ENCODE measurements at places on chromosomes 7 and 10.

DNA sequence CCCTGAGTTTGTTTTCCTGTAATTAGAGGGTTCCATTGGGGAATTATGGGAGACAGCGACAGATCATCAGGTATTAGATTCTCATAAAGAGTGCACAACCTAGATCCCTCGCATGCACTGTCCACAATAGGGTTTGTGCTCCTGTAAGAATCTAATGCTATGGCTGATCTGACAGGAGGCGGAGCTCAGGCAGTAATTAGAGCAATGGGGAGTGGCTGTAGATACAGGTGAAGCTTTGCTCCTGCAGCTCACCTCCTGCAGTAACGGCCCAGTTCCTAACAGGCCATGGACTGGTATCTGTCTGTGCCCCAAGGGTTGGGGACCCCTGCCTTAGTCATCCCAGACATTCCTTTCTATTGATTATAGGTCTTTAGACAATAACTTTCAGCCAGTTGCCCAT, 894 bp upstream of the ZSCAN21 start:
- DNase-seq, result no peak

DNA sequence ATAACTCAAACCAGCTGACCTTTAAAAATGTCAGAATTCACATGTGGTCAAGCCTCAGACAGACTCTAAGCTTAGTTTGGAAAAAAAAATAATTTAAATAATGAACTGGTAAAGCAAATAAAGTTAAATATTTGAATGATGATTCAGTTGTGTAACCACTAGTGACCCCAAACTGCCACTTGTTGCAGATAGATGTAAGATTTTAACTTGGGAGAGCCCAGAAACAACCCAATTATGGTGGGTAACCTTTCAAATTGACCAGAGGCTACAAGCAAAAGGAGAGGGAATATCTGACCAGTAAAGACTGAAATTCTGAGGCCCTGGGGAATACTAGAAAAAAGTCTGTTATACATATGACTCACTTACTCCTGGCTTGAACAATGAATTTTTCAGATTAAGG, 268.1 kb downstream of the HPSE2 start:
- DNase-seq, result no peak

DNA sequence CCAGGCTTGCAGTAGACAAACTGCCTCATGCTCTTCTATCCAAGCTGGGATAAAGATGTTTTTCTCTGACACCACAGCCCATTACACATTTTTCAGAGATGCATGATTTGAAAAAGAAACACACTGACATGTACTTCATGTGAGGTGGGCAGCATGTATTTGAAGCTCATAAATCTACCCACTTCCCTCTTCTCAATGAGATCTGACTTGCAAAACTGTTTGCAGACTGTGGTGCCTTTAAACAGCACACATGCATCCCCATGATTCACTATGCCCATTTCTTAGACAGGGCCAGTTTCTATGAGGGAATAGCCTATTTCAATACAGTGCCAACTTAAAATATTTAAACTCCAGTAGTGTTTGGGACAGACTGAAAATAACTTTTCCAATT, 109.8 kb downstream of the GLI3 start:
- no peak for DNase-seq

GRCh38 chr7:138245682-138246081, 169.4 kb downstream of the AKR1D1 start:
- peak; percentile 45 for DNase-seq

DNA sequence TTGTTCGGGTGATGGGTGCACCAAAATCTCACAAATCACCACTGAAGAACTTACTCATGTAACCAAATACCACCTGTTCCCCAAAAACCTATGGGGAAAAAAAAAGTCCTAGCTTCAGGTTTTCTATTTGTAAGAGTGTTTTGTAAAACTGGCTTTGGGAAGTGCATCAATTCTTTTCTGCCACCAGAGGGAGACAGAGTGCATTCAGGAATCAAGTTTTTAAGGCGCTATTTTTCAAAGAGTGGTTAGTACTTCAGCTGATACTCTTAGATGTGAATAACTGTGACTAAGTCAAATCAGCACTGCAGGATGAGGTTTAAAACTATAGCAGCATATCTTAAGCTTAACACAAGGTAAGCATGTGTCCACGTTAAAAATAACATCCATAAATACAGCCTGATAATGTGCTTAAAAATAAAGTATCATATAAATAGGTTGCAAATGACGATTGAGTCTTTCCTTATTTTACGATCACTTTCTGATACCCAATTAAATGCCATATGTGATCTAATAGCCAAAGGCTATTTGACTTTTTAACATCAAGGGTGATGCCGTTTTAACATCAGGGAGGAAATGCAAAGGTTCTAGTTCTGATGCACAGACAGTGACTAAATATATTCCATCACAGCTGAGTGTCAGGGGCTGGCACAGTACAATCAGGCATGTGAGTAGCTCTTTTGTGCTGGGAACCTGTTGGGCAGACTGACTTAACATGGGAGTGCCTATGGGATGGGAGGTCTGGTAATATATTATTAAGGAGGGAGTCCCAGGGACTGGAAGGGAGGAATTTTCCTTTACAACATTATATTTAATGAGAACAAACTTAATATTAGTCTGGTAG, 10.6 kb upstream of the LYZL2 start:
- peak; percentile 75 for DNase-seq

DNA sequence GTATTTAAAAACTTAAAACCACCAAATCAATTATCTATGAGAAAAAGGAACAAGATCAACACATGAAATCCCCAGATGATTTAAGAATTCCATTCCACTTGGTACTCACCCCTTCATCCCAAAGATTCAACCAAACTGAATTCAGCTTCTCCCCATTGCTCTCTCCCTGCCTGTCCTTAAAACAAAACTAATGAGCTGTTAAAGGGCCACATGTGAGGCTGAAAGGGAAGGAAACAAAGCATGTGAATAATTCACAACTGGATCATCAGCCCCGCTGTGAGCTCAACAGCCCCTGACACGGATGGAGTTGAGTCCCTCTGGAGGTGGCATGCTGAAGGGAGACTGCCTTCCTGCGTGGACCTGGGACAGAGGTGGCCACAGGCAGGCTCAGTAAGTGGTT, 32.9 kb downstream of the VOPP1 start:
- no peak for DNase-seq

DNA sequence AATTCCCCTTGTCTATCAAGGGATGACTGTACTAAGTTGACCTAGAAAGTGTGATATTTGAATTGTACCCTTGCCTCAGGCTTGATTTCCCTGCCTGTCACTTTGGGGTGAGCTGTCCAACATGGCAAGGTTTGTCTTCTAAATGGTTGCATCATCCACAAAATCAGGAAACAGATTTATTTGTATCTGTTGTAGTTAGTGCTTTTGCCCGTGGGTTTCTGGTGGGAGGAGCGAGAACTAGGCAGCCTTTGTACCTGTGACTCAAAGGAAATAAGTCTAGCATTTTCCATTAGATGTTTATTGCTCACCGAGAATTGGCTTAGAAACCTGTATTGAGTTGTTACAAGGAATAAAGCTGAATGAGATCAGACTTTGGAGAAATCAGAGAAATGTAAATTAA, 650.8 kb downstream of the LRMDA start:
- no peak for DNase-seq

DNA sequence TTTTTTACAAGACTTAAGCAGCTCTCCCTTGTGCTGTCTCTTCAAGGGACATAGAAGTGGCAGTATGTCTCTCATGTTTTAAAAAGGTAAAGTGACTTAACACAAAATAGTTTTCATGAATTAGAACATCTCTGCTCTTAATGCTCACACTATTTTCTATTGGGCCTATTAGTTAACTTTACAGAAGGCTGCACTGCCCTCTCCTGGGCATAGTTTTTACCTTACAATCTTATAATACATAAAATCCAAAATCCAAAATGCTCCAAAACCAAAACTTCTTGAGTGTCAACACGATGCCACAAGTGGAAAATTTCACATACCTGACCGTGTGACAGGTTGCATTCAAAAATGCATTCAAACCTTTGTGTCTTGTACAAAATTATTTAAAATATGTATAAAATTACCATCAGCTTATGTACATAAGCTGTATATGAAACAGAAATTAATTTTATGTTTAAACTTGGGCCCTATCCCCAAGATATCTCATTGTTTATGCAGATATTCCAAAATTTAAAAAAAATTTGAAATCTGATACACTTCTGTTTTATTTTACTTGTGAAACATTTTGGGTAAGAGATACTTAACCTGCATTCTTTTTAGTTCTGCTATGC, 25.8 kb downstream of the TES start:
- peak; percentile 87 for DNase-seq

GRCh38 chr7:134920026-134920753, 66.1 kb upstream of the AGBL3 start:
- no peak for DNase-seq

GRCh38 chr10:12561720-12562119, 212.4 kb downstream of the CAMK1D start:
- no peak for DNase-seq

DNA sequence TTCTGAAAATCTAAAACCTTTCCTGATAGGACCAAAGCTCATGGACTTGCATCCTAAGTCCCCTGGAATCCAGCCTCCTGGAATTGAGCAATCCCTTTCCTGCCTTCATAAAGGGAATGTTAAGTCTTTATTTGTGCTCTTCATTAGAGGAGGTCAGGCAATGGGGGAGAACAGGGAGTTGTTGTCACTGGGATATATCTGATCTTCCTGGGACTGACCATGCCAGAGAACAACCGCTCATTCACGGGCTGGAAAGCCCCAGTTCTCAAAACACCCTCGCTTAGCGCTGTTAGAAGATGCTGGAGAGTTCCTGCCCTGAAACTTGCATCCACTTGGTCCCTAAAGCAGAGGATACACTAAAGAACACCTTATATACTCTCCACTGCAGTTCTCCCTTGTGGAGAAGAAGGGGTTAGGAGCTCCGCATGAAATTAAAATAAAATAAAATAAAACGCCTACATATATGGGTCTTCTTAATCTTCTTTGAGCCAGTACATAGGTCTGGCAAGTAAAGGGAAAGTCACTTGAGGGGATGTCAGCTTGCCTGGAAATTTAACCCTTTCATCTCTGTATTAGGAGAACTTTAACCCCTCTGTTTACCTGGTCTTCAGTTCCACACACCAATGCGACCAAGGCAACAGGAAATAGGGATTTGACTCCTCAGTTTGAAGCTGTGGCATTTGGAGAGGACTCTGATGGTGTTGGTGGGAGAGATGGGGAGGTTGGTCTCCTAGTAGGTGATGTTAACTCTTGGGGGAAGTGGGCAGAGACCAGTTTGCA, 1.2 kb downstream of the SORCS1 start:
- DNase-seq, result no peak

DNA sequence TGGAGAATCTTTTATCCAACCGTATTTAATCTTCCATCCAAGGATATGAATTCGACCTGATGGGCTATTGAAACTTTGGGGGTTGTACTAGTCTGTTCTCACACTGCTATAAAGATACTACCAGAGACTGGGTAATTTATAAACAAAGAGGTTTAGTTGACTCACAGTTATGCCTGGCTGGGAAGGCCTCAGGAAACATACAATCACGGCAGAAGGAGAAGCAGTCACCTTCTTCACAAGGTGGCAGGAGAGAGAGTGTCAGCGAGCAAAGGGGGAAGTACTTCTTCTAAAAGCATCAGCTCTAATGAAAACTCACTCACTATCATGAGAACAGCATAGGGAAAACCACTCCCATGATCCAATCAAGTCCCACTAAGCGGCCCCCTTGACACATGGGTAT, 43.8 kb downstream of the EPDR1 start:
- no peak for DNase-seq

- DNase-seq, result no peak
These were observed 221.4 kb upstream of the PITRM1 start for GRCh38 chr10:3393958-3394357.

GRCh38 chr7:88306590-88307048, at the start of gene STEAP4:
TSS of gene STEAP4 (minus strand) at chr7:88306894. CDS start at chr7:88284269, 22,625 bp downstream.
- peak; percentile 44 for DNase-seq

- peak; percentile 56 for DNase-seq
These were observed 1.3 kb upstream of the CUEDC2 start for GRCh38 chr10:102433619-102434046.

DNA sequence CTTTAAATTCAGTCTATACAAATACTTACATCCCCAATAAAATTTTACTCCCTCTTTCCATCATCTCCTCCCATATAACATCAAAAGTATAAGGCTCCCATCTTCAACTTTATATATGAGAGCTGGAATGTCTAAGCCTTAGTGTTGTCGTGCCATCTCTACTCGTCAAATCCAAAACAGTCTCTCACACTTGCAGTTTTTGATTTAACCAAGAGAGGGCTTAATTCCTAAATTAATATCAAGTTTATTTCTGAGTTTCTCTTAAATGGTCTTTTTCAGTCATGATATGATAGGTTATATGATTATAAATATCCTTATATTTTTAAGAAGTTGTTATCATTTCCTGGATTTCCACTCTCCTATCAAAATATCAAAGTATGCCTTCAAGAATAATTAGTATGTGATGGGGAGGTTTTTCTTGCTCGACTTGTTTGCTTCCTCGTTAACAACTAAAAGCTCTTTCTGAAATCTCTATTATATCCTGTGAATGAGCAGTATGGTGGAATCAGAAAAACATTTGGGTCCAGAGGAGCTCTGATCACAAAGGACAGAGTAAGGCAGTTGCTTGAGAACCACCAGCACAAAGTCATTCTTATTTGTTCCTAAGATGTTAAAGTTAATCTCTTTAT, 12.5 kb upstream of the LIPK start:
- peak; percentile 42 for DNase-seq

DNA sequence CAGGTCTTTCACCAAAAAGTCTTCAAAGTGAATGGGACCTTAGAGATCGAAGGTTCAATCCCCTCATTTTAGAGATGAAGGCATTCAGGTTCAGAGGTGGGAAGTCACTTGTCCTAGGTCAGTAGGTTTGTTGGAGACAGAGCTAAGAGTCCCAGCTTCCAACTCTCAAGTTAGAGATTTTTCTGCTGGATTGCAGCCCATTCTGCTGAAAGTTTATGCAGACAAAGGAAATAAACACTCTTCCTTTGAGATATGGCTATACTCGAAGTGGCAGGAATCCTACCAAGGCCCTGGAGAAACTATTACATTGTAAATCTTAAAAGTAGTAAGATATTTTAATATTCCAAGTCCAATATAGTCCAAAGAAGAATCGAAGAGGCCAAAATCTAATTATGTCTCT, 64.4 kb downstream of the LYZL1 start:
- DNase-seq, result no peak

GRCh38 chr10:131083915-131084790, 227.4 kb downstream of the TCERG1L start:
- DNase-seq, result no peak

DNA sequence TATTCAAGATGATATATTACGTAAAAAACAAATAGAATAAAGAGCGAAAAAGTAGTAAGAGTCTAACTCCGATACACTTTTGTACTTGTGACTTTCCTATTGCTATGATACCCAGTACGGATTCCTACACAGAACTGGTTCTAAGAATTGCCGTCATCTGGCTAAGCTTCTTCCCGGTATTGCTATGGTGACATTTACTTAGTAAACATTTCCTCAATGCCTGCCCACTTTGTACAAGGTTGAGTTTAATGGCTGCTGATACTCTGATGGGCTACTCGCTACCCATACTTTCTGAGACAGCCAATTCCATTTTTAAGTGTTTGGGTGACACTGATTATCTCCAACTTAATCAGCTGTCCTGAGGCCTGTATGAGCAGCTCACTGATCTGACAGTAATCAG, 55.6 kb downstream of the OSBPL3 start:
- peak; percentile 60 for DNase-seq

- DNase-seq, result no peak
These were observed 218.0 kb upstream of the IGFBP3 start for GRCh38 chr7:46139079-46139478.

- DNase-seq, result no peak
These were observed 64.4 kb upstream of the CSTF2T start for GRCh38 chr10:51763746-51764145.

- DNase-seq, result no peak
These were observed at the start of gene AKR1C8 for GRCh38 chr10:5184987-5185775. TSS of gene AKR1C8 (minus strand) at chr10:5185150. CDS start at chr10:5185104, 46 bp downstream.

- DNase-seq, result no peak
These were observed 284.2 kb downstream of the MTERF1 start for GRCh38 chr7:91596287-91596686.
